ENCODE measurements at places on chromosomes 6 and 20.

GRCh38 chr6:156306531-156306930, 470.6 kb upstream of the ARID1B start:
- DNase-seq = no peak

GRCh38 chr6:3825331-3825831, 23.8 kb upstream of the FAM50B start:
- DNase-seq = no peak

DNA sequence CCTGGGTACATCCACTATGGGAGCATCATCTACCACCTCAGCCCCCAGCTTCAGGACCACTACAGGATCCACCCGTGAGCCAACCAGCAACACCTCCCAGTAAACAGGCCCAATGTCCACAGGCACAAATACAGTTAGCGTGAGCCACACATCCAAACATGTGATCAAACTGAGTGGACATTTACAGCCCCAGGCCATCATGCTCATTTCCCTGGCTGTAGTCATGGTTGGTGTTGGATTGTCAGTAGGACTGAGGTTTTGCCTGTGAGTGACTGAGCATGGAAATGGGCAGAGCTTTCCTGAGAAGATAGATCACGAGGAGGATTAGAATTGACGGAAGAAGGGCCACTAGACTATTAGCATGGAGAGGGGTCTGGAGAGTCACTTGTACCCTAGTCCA, 10.7 kb upstream of the MUC21 start:
- no peak for DNase-seq

- DNase-seq = no peak
These were observed 317.5 kb upstream of the MOCS1 start for GRCh38 chr6:40251637-40252300.

GRCh38 chr20:53834062-53834442, 236.3 kb downstream of the BCAS1 start:
- DNase-seq = no peak

DNA sequence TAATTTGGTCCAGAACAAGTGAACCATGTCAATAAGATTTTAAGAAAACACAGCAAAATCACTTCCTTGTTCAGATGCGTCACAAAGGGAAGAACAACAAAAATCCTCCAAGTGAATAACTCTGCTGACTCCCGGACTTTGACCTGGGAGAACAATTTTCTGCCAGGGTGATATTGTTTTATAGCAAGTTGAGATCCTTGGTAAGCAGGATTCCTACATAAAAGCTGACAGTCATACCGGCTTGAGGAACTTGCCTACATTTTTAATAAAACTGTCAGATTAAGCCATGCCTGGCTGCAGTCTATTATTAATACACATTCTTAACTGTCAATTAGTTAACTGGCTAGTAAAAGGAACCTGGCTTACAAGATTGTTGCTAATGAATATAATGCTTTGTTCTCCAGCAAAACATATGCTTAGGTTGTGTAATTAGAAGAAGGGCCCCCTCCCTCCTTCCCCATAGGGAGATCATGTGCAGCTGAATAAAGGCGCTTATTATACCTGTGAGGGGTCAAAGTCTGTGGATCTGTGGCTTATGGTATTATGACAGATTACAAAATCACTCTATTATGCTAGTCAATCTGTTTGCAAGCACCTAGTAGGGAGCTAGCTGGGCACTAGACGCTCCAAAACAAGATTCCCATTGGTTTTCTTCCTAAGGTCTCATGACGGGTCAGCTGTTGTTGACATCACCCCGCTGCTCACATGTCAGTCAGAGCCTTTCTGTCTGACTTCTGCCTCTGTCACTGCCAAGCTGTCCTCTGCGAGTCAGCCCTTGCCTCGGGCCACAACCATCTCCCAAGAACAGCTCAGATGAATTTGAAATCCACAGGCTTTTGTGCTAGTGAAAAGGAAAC, 44.6 kb upstream of the SEC63 start:
- DNase-seq = no peak

DNA sequence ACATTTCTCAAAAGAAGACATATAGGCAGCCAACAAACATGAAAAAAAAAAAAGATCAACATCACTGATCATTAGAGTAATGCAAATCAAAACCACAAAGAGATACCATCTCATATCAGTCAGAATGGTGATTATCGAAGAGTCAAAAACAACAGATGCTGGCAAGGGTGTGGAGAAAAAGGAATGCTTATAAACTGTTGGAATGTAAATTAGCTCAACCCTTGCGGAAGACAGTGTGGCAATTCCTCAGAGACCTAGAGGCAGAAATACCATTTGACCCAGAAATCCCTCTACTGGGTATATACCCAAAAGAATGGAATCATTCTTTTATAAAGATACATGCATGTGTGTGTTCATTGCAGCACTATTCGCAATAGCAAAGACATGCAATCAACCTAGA, 303.8 kb upstream of the THEMIS start:
- no peak for DNase-seq

- DNase-seq = no peak
These were observed 65.2 kb downstream of the RIPOR3 start for GRCh38 chr20:50625986-50626677.

- DNase-seq = no peak
These were observed 20.1 kb downstream of the ACOT13 start for GRCh38 chr6:24686946-24687345.

DNA sequence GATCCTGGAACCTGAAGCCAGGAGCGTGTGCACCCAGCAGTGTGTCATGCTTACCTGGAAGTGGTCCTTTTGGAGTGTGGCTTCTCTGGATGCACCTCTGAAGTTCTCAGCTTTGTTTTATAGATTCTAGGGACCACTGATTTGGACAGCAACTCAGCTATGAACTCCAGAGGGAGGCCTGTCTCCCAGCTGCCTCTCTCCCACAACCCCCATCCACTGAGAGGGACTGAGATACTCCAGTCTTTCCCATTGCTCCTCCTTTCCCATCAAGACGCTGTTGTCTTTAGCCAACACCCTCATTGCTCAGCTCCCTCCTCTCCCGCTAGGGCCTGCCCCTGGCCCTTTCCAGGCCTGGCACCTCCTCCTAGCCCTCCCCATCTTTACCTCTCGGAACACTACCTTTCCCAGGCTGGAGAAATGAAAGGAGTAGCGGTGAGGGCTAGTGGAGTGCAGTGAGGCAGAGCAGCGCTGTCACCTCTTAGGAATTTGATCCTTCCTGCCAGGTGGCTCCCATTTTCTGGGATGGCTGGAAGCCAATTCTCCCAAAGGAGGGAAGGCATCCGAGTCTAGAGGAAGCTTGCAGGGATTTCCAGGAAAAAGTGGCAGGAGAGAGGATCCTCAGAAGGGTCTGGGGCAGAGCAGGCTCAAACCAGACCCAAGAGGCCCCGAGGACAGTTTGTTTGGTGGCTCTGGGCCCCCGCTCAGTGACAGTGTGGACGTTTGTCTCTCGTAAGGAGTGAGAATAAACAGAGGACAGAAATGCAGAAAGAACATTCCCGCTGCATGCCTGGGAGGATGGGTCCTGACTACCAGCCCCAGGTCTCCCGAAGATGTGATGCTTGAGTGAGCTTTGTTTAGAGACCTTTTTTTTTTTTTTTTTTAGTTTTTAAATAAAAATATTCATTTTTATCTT, at the start of gene LRRN4:
TSS of gene LRRN4 (minus strand) at position 285 of the 913 bp plus-strand sequence. CDS start 1,261 bp downstream, outside the sequence.
- DNase-seq = no peak

GRCh38 chr6:938271-938905, 245.4 kb upstream of the EXOC2 start:
- DNase-seq = no peak

GRCh38 chr6:35443341-35444030, 8.7 kb upstream of the FANCE start:
- no peak for DNase-seq

GRCh38 chr20:63885264-63886053, 9.5 kb upstream of the DNAJC5 start:
- DNase-seq = no peak
